NCI-H524 (cell line): ENCODE measurements at places on chromosomes 2 and 18.

DNA sequence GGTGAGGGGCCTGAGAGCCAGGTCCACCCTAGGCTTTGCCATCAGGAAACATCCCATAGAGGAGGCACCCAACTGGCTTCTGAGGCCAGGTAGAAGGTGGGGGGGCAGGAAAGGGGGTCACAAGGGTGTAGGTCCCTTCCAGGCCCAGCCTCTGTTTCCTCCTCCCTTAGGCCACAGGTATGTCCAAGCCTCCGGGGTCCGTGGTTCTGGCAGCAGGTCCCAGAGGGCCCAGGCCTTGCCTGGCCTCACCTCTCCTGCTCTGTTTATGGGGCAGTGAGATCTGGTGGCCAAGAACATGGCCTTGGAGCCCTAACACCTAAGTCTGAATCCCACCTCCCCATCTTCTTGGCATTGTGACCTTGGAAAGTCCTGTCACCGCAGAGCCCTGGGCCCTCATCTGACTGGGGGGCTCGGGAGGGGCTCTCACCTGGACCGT, 21.6 kb upstream of the GPR17 start:
- DNase-seq, result no peak

DNA sequence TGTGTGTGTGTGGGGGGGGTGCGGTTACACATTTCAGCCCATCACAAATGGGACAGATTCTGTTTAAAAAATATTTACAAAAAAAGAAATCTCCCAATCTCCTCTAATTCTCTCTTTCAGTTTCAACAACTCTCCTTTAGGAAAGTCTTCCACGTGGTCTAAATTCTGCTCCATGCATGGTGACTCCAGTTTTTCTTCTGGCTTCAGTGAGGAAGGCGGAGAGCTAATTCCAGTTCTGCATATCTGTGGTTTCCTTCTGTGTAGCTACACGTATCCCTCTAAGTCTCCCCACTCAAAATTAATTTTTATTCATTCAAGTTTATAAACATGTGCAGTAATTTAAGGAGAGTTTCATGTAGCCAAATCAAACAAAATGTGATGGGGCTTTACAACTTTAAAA, 111.6 kb downstream of the SLC4A3 start:
- no peak for DNase-seq

- no peak for DNase-seq
Observed at GRCh38 chr2:171345971-171346722, 87.6 kb downstream of the METTL8 start.

DNA sequence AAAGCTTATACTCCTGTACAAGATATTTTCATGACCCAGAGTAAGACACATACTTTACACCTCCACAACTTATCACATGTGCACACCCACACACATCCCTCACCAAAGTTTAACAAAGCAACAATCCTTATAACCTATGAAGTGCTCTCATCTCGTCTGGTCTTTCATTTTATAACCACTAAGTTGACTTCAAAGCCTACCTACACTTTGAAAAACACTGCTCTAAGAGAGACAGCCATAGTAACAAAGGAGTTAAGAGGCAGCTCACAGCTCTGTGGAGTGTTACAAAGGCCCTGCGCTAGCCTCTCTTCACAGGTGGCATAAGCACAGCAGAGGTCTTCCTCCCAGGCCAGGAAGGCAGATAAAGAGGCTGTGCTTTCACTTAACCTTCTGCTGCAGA, 69.7 kb upstream of the TMEM200C start:
- DNase-seq, result no peak

DNA sequence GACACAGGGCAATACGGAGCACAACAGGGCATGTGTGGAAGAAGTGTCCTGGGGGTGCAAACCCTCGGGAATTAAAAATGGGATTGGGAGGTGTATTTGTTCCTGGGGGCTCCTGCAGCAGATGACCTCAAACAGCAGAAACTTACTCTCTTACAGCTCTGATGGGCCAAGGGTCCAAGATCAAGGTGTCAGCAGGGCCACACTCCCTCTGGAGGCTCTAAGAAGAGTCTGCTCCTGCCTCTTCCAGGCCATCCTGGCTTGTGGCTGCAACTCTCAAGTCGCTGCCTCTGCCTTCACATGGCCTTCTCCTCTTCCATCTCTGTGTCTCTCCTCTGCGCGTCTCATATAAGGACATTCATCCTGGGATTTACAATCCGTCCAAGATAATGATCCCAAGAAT, 12.4 kb upstream of the SPATA3 start:
- no peak for DNase-seq

GRCh38 chr2:127079358-127079920, 27.5 kb downstream of the BIN1 start:
- no peak for DNase-seq

DNA sequence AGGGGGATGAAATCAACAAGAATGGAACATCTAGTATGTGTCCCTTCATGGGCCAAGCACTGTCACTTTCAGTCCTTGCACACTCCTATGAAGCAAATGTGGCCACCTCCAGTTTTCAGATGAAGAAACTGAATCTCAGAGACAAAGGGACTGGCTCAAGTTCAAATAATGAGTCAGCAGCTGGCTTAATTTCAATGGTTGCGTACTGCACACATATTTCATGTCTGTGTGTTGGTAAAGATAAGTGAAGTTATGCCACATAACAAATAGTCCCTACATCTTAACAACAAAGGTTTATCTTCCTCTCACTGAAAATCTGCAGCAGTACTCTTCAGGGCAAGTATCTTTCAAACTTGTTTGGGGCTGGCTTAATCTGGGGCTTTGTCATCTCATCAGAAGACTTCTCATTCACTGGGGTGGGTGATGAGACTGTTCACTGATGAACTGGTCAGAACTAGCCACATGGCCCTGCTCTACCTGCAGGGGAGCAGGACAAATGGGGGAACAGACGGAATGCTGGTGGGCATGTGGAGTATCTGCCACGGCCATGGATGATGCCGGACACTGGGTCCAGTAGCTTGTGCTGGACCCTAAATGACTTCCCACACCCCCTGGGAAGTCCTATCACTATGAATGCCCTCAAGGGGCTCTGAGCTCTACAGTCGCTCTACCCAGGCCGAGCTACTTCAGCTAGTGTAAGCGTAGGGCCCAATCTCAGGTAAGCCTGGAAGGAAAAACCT, 263.2 kb downstream of the CYP26B1 start:
- no peak for DNase-seq

DNA sequence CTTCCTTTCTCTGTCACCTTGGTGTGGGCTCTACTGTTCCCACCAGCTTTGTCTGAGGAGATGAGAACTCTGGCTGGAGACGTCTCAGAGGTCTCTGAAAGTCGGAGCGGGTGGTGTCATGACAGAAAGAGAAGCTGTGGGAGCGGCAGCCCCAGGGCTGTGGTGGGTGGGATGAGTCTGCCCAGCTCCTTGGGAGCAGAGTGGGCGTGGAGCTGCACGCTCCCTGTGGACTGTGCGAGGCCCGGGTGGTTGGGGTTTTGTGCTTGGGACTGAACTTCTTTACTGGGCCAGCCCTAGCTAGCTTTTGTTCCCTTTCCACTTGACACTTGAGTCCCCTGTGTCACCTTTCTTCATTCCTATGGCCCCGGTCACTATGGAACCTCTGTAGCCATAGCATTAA, 10.4 kb downstream of the TOGARAM2 start:
- DNase-seq, result no peak

- no peak for DNase-seq
Observed at GRCh38 chr2:75431763-75432162, 129.0 kb downstream of the EVA1A start.

- no peak for DNase-seq
Observed at GRCh38 chr2:134231965-134232340, 21.9 kb upstream of the MGAT5 start.

DNA sequence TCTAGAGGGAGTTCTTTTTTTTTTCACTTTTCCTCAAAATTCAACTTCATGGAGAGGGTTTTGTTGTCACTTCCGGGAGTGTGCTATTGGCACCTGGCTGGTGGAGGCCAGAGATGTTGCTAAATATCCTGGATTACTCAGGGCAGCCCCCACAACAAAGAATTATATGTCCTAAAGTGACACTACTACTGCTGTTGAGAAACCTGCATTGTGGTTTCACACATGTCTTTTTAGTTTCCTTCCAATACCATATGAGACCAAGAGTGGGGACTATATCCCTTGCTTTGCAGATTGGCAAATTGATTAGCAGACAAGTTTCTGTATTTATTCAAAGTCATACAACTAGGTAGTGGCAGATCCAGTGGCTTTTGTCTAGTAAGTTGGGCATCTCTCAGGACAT, 826.8 kb downstream of the TRIB2 start:
- no peak for DNase-seq
